ENCODE measurements at places on chromosomes 2 and 18. TPM values are rescaled to one million over a fixed set of nuclear protein-coding genes. Genes with fewer than 3 reads are reported as not detected.
A peak's percentile ranks its signal among the peaks of the same experiment; 100 is the strongest.

DNA sequence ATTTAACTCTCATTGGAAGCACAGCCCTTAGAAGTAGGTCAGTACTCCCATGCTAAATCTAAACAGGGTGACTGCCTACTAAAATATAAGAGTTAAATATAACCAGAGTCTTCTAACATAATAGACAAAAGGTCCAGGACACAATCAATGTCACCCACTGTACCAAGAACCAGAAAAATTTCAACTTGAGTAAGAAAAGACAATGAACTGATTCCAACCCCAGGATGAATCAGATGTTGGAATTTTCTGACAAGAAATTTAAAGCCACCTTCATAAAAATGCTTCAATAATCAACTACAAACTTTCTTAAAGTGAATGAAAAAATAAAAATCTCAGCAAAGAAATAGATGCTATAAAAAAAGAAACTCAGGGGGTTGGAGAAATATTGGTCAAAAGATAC, 71.3 kb upstream of the NPAS2 start:
- no peaks in the 10 kb centered on the region for H3K4me1 ChIP-seq
- H3K36me3 ChIP-seq: no peaks in the 10 kb centered on the region
- DNase-seq: no peak
- no peak overlapping the region for H3K4me3 ChIP-seq
- no peak overlapping the region for H3K27ac ChIP-seq

DNA sequence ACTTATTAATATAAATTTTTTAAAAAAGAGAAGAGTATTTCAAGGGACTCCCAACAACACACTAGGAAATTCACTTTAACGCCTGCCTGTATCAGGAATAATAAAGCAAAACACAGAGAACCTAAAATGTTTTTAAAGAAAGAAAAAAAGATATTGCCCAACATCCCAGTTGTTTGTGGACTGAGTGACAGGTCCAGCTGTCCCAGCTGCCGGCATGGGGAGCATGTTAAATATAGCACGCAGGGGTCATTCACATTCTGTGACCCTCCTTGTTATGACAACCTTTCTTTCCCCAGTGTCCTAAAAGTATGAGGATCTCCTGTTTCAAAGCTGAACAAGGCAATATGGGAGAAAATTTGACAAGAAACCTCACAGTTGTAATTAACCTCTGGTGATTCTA, 4.4 kb downstream of the KLHL41 start:
- no peaks in the 10 kb centered on the region for H3K36me3 ChIP-seq
- DNase-seq: no peak
- H3K27me3 ChIP-seq: no peaks in the 10 kb centered on the region
- no peak overlapping the region for H3K27ac ChIP-seq
- no peak overlapping the region for H3K4me3 ChIP-seq

GRCh38 chr2:104262714-104263113, 591.2 kb upstream of the POU3F3 start:
- no peaks in the 10 kb centered on the region for H3K4me1 ChIP-seq
- DNase-seq: no peak
- no peak overlapping the region for H3K27ac ChIP-seq

GRCh38 chr2:47226132-47226922, 71.2 kb upstream of the STPG4 start:
- no peaks in the 10 kb centered on the region for H3K36me3 ChIP-seq
- peaks cover 23% of the 10 kb centered on the region for H3K4me1 ChIP-seq
- DNase-seq: peak; percentile 19
- no peak overlapping the region for H3K4me3 ChIP-seq

DNA sequence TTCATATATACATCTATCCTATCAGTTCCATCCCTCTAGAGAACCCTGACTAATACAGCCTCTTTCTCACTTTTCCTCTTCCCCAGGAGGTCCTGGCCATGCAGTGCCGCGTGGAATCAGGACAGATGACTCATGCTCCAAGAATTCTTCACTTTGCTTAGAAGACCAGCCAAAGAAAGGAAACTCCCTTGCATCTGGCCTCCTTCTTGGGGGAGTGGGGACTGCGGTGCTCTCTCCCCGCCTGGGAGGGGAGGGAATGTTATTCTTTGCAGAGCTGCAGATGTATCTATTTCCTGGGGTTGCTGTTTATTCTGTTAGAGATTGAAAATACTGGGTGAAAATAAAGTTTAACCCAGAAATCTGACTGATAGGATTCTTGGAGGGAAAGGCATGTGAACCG, 111.5 kb upstream of the SH3BP4 start:
- H3K27me3 ChIP-seq: no peaks in the 10 kb centered on the region
- H3K36me3 ChIP-seq: no peaks in the 10 kb centered on the region
- H3K4me3 ChIP-seq: no peak overlapping the region
- peak; percentile 58 for DNase-seq

- H3K4me3 ChIP-seq: no peak overlapping the region
- H3K4me1 ChIP-seq: peaks cover 8% of the 10 kb centered on the region
- DNase-seq: no peak
- H3K36me3 ChIP-seq: no peaks in the 10 kb centered on the region
- H3K27ac ChIP-seq: no peak overlapping the region
These were observed 22.5 kb upstream of the BOK start for GRCh38 chr2:241535871-241536655.

DNA sequence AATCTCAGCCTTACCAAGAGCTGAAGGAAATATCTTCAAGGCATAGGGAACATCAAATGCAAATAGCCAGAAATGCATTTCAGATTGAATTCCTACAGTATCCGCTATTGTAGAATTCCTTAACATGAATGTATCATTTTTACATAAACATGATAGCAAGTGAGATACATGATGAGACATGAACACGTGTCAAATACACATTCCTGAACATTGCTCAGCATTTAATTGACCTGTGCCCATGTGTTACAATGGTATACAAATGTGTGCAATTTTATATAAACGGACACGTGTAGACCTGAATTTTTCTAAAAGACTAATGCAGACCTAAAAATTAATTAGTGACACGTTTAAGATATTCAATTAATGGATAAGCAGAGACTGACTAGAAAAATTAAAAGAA, 133.0 kb upstream of the TLK1 start:
- DNase-seq: no peak
- no peak overlapping the region for H3K4me3 ChIP-seq
- no peak overlapping the region for H3K27ac ChIP-seq
- no peaks in the 10 kb centered on the region for H3K27me3 ChIP-seq
- H3K36me3 ChIP-seq: no peaks in the 10 kb centered on the region

GRCh38 chr2:25310965-25311864, 30.5 kb downstream of the DNMT3A start:
- H3K4me3 ChIP-seq: no peak overlapping the region
- H3K27me3 ChIP-seq: no peaks in the 10 kb centered on the region
- peaks cover 69% of the 10 kb centered on the region for H3K4me1 ChIP-seq
- no peaks in the 10 kb centered on the region for H3K36me3 ChIP-seq
- peak; percentile 91 for DNase-seq

DNA sequence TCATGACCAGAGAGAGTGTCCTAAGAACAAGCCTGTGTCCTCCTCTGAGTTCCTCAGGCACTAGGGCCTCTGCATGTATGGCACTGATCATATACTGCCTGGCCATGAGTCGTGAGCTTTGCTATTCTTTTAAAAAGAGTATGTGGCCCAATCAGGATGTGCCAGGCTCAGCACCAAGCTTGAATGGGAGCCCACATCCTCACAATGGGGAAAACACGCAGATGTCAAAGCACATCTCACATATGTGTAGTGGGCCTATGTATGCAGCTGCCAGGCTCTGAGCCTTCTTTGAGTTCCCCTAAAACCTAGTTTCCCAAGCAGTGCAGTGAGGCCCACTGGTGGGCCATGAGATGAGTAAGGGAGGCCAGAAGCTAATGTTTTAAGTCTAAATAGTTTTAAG, 69.9 kb upstream of the SLC1A4 start:
- H3K4me3 ChIP-seq: no peak overlapping the region
- no peaks in the 10 kb centered on the region for H3K36me3 ChIP-seq
- no peak overlapping the region for H3K27ac ChIP-seq
- no peaks in the 10 kb centered on the region for H3K27me3 ChIP-seq

GRCh38 chr2:68318914-68319397, 793 bp downstream of the CNRIP1 start:
- DNase-seq: peak; percentile 22
- H3K36me3 ChIP-seq: no peaks in the 10 kb centered on the region
- H3K27me3 ChIP-seq: no peaks in the 10 kb centered on the region
- peak overlapping the region; percentile 5 for H3K4me3 ChIP-seq

- no peaks in the 10 kb centered on the region for H3K27me3 ChIP-seq
- no peak overlapping the region for H3K27ac ChIP-seq
- no peak for DNase-seq
- no peaks in the 10 kb centered on the region for H3K4me1 ChIP-seq
- no peaks in the 10 kb centered on the region for H3K36me3 ChIP-seq
These were observed 157.7 kb downstream of the ZNF385B start for GRCh38 chr2:179703702-179704101.

DNA sequence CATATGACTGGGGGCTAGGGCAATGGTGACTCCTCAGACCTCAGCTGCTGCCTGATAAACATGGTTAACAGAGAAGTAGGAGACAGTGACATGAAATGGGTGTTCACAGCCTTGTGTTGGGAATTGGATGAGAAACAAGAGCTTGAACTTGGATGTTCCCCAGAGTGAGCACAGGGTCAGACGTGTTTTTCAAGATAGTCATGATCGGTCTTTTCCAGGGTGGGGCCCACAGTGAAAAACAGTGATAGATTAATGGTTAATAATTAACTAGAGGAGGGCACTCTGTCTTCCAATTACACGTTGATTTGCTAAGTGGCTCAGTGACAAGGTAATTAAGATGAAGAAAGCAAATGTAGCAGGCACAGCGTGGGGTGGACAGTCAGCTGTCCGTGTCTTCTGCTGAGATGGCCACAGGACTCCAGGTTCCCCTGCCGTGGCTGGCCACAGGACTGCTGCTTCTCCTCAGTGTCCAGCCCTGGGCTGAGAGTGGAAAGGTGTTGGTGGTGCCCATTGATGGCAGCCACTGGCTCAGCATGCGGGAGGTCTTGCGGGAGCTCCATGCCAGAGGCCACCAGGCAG, at the start of gene UGT1A3:
Gene UGT1A3 (plus strand): TSS at position 320 of the 579 bp plus-strand sequence. CDS start 85 bp downstream, at position 405.
- H3K4me1 ChIP-seq: no peaks in the 10 kb centered on the region
- H3K36me3 ChIP-seq: no peaks in the 10 kb centered on the region
- H3K27me3 ChIP-seq: no peaks in the 10 kb centered on the region
- H3K4me3 ChIP-seq: no peak within 1 kb of the TSS

GRCh38 chr18:32772581-32773381, at the start of gene KLHL14:
Gene KLHL14 (minus strand): TSS chr18:32773023. CDS start chr18:32770591, 2,432 bp downstream.
- no peak for DNase-seq
- H3K27me3 ChIP-seq: peaks cover 18% of the 10 kb centered on the region
- H3K4me1 ChIP-seq: peaks cover 27% of the 10 kb centered on the region
- H3K27ac ChIP-seq: no peak within 1 kb of the TSS

DNA sequence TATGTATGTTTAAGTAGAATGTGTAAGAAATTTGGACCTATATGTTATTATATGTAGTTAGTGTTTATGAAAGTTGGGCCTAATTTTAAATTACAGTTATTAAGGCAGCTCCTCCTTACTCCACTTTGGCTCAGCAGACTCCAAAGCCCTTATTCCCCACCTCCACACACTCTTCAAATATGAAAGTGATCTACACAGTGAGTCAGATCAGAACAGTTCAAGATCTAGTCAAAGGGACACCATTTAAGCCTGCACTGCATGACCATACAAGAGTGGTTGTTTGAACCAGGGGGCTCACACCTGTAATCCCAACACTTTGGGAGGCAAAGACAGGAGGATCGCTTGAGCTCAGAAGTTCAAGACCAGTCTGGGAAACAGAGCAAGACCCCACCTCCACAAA, 21.2 kb upstream of the PMAIP1 start:
- H3K27me3 ChIP-seq: no peaks in the 10 kb centered on the region
- no peak overlapping the region for H3K4me3 ChIP-seq
- no peak overlapping the region for H3K27ac ChIP-seq
- H3K4me1 ChIP-seq: peaks cover 12% of the 10 kb centered on the region
- H3K36me3 ChIP-seq: no peaks in the 10 kb centered on the region

GRCh38 chr2:152176113-152176714, 651 bp upstream of the STAM2 start:
- H3K36me3 ChIP-seq: no peaks in the 10 kb centered on the region
- DNase-seq: no peak
- H3K4me1 ChIP-seq: peaks cover 34% of the 10 kb centered on the region

DNA sequence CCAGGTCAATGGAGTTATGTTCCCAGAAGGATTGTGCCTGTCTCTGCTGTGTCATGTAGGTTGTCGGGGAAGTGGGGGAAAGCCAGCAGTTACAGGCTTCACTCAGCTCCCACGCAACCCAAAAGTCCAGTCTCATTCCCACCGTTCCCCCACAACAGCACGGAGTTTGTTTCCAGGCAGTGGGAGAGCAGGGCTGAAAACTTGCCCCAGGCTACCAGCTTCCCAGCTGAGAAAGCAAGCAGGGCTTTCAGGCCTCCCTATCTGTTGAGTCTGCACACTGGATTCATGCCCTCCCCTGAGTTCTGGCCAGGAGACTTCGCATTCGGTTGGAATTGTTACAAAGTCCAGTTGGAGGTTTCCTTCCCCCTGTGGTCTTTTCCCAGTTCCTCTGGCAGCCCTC, 76.3 kb downstream of the TMX3 start:
- H3K4me3 ChIP-seq: no peak overlapping the region
- no peak for DNase-seq
- no peaks in the 10 kb centered on the region for H3K36me3 ChIP-seq
- no peaks in the 10 kb centered on the region for H3K4me1 ChIP-seq

GRCh38 chr2:218536804-218537494, 31.2 kb downstream of the USP37 start:
- H3K27me3 ChIP-seq: no peaks in the 10 kb centered on the region
- no peak overlapping the region for H3K27ac ChIP-seq
- H3K4me3 ChIP-seq: no peak overlapping the region
- peaks cover 10% of the 10 kb centered on the region for H3K36me3 ChIP-seq

DNA sequence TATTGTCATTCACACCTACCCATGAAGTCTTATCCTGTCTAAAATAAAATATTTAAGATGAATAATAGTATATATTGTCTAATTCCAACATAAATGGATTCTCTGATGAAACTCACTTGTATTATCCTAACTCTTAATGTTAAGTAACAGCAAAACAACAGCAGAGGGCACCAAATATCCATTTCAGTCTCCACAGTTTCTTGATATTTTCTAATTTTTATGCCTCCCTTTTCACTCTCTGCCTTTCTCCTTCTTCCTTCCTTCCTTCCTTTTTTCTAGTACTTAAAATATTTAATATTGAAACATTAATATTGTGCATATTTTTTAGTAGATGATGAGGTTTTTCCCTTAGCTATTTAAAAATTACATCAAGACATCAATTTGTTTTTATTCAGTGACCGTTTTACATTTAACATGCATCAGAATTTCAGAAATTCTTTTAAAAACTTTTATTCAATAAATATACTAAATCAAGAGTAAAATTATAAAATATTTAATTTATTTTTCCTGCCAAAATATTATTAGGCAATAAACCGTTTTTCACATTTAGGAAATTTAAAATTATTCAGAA, 97.6 kb downstream of the WDR7 start:
- no peaks in the 10 kb centered on the region for H3K27me3 ChIP-seq
- no peak overlapping the region for H3K27ac ChIP-seq
- no peaks in the 10 kb centered on the region for H3K36me3 ChIP-seq

GRCh38 chr2:192208848-192209247, 14.1 kb upstream of the TMEFF2 start:
- no peaks in the 10 kb centered on the region for H3K36me3 ChIP-seq
- no peak for DNase-seq
- H3K27me3 ChIP-seq: no peaks in the 10 kb centered on the region
- H3K4me3 ChIP-seq: no peak overlapping the region

NAT8 gene
- not detected for total RNA-seq

ABCG5 gene
- not detected for total RNA-seq

ANKRD44 gene
- 12.2 TPM for total RNA-seq

MPP4 gene
- total RNA-seq: not detected

ICOS gene
- not detected for total RNA-seq

CASP8 gene
- total RNA-seq: 161 TPM

CROCC2 gene
- total RNA-seq: under 0.01 TPM

NEURL3 gene
- total RNA-seq: 71.2 TPM

GALNT3 gene
- 29.7 TPM for total RNA-seq

ZNF512 gene
- total RNA-seq: 63.3 TPM

VIT gene
- 0.99 TPM for total RNA-seq

OTX1 gene
- total RNA-seq: not detected

All from body of pancreas (tissue), 4 donors.